HAP-1 (cell line): ENCODE measurements at places on chromosomes 1 and 21.

- no peak for DNase-seq
Measured at GRCh38 chr1:112099979-112100378, 110.5 kb upstream of the KCND3 start.

GRCh38 chr1:53431805-53432565, 27.2 kb upstream of the DMRTB1 start:
- DNase-seq, result no peak

DNA sequence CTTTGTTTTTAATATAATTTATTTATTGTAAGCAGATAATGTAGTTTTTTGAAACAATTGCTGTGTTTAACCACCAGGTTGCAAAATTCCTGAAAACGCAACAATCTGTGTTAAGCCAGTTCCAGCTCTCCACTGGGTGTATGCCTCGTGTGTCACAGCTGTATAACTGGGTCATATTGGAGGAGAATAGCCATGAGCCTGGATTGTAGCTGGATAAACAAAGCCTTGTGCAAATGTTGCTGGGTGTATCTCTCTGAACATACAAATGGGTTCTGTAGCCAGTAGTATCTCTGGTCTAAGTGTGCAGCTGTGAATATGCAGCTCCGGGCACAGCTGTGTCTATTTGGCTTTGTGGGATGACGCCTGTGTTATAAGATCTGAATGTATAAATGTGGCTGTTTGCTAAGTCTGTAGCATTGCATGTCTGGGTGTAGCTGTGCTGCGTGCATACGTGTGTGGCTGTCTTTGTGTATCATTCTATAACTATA, 2.8 kb downstream of the TCEA3 start:
- DNase-seq, result no peak

- no peak for DNase-seq
Measured at GRCh38 chr1:211833174-211833820, 2.7 kb upstream of the LPGAT1 start.

DNA sequence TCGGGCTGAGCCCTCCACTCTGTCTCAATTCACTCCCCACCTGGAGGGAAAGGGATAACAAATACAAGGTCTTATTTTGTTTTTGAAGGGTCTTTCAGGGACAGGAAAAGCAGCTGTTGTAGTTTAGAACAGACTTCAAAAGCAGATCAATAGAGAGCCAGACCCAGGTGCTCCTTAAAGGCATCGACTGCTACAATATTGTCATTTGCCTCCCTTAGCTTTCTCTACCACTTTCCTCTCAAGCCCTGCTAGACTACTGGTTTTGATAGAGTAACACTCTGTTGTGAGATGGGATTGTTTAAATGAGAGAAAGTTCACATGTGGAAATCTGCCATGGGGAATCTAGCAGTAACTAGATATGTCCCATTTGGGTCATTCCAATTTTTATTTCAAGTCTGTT, 24.0 kb downstream of the RGS7 start:
- DNase-seq, result no peak

GRCh38 chr1:247172996-247173395, 1.2 kb upstream of the ZNF124 start:
- DNase-seq, result no peak

DNA sequence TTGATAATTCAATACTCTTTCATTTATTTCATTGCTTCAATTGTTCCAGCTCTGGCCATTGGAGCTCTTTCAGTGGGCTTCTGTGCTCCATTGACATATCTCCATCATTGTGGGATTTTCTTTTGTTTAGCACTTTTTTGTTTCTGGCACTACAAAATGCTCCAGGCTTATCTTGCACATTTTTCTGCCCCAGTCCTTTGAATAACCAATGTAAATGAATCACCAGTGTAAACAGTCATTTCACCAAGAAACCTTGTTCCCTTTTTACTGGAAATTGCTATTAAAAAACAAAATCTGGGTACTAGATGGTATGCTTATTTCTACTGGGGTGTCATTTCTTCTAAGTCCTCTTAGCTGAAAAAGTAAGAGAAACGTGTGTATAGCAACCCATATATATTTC, 173.0 kb upstream of the LYPLAL1 start:
- DNase-seq, result peak; percentile 48

DNA sequence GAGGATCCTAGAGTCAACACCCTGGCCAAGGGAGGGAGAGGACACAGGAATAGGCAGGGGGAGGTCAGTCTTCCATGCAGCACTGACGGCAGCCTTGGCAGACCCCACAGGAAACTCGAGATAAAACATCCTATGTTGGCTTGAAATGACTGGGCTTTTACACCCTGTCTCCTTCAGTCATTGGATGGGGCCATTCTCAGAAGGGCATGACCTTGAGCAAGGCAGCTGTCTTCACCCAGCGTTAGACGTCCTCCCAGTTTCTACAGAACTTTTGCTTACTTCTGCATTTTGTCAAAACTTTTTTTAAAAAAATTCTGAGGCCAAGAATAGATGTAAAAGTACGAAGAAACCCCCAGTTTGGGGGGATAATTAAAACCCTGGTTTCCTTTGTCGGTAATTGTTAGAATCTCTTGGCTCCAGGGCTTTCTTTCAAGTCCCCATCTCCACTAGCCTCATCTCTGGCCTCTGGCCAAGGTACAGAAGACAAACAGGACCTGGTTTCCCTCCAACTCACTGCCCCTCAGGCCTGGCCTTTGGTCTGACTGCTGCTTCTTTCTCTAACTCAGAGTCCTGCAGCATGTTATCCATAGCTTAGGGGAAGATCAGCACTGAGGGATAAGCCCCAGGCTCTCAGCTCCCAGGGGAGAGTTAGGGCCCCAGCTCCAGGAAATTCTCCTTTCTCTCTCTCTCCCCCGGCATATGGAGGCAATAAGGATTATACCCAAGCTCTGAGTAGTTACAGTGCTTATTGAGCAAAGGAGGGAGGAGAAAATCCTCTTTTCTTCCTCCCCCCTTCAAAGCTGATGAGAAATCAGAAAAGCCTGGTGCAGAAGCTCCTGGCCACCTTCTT, 51.6 kb upstream of the KCND3 start:
- DNase-seq, result no peak

DNA sequence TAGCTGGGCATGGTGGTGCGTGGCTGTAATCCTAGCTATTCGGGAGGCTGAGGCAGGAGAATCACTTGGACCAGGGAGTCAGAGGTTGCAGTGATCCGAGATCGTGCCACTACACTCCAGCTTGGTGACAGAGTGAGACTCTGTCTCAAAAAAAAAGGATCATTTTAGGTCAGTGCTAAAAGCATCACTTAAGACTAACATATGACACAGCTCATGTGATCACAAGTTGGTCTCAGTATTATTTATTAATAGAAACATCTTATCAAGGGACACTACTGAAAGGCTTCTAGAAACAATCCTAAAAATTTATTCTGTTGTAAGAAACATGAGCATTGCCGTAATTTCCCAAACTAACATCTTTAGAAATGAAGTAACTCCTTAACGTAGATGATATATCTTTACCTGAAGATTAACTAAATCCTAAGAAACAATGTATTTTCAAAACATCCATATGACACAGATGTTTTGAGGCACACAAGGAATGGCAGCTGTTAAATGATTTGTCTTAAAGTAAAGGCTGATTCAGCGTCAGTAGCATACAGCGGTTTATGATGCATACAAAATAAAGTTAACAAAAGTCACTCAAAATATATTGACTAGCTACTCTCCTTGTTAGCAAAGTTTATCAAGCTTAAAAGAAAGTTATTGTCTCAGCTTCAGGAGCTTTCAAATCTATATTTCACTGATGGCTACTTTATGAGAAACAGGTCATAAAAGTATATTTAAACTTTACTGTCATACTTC, 2.6 kb downstream of the NIBAN1 start:
- no peak for DNase-seq

DNA sequence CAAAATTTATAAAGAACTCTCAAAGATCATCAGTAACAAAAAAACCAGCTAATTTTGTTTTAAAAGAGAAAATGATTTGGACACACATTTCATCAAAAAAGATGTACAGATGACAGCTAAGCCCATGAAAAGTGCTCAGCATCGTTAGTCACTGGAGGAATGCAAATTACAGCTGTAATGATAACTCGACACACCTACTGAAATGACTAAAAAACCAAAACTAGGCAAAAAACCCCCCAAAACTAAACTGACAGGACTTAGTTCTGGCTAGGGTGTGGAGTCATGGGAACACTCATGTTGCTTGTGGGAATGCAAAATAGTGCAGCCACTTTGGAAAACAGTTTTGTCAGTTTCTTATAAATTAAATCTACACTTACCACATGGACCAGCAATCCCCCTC, 59.5 kb downstream of the CNIH3 start:
- DNase-seq, result no peak

DNA sequence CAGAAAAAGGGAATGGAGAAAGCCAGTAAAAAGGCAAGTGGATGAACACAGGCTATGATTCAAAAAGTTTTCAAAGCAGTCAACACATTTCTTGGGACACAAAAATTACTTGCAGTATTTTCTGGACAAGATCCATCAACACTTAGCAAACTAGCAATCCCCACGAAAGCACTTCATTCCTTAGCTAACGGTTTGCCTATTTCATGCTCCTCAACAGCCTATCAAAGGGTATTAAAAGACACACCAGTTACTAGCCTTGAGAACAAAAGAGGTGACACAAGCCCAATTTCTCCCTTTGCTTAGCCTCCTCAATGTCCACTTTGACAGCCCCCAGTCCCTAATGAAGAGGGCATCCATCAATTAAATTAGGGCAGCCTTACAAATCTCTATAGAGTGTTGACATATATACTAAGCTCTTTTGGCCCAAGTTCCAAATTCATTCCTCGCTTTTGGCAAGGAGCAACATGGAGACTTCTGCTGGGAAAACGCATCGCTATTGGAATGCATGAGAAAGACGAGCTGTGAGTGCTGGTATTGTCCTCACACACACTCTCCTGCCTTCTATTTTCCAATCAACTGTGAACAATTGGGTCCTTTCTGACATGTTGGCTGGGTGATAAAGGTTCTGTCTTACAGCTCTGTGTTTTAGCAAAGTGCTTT, 180.0 kb downstream of the TNR start:
- DNase-seq, result no peak

GRCh38 chr1:76463278-76463677, 388.7 kb downstream of the ST6GALNAC3 start:
- no peak for DNase-seq

GRCh38 chr1:105655032-105655431, 1401.4 kb upstream of the PRMT6 start:
- no peak for DNase-seq

GRCh38 chr1:87170931-87171598, 157.6 kb upstream of the LMO4 start:
- DNase-seq, result no peak

- no peak for DNase-seq
Measured at GRCh38 chr1:115225993-115226685, 111.9 kb downstream of the NGF start.

DNA sequence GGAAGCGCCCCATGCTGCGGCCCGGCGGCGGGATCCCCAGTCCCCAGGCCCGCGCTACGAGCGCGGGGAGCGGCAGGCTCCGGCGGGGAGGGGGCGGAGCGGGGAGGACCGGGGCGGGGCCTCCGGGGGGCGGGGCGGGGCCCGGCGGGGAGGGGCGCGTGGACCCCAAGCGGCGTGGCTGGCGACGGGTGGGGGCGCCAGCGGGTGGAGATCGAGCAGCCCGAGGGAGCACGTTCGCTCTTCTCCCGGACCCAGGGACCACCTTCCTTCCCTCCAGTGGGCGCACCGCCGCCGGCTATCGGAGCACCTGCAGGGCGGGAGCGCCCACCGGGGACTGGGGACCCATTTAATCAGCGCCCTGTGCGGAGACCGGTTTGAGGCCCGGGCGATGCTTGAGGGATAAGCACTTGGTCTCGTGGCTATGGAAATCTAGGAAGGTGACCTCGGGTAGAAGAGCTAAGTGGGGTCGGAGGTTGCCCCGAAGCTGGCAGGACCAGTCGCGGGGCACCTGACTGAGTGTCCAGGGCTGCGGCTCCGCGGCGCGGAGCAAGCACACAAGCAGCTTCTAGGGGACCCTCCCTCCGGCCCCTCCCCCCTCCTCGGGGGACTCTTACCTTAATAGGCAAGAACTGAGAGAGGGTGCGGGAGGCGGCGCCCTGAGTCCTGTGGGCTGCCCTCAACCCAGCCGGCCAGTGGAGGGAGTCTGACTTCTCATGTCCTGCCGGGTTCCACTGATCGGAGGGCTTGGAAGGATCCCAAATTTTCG, at the start of gene TSPAN2:
Gene TSPAN2, minus strand, starts transcription at position 84 of the 766 bp plus-strand sequence. Its CDS starts 71 bp downstream, at position 13.
- peak; percentile 42 for DNase-seq

DNA sequence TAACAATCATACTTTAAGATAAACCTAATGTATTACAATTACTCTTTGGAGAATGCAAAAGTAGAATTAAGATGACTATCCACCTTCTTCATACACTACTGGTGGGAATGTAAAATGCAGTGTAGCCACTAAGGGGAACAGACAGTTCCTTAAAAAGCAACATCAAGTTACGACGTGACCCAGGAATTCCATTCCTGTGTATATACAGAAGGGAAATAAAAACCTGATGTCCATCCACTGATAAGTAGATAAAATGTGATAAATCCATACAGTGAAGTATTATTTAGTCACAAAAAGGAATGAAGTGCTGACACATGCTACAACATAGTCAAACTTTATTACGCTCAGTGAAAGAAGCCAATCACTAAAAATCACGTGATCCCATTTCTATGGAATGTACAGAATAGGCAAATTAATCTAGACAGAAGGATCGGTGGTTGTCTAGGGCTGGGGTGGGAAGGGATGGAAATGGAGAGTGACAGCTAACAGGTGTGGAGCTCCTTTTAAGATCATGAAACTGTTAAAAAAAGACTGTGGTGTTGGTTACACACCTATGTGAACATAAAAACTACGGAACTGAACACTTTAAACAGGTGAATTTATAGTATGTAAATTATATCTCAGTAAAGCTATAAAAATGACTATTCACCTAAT, 42.1 kb downstream of the NRIP1 start:
- no peak for DNase-seq

- DNase-seq, result no peak
Measured at GRCh38 chr1:165240492-165240891, 116.0 kb downstream of the LMX1A start.

DNA sequence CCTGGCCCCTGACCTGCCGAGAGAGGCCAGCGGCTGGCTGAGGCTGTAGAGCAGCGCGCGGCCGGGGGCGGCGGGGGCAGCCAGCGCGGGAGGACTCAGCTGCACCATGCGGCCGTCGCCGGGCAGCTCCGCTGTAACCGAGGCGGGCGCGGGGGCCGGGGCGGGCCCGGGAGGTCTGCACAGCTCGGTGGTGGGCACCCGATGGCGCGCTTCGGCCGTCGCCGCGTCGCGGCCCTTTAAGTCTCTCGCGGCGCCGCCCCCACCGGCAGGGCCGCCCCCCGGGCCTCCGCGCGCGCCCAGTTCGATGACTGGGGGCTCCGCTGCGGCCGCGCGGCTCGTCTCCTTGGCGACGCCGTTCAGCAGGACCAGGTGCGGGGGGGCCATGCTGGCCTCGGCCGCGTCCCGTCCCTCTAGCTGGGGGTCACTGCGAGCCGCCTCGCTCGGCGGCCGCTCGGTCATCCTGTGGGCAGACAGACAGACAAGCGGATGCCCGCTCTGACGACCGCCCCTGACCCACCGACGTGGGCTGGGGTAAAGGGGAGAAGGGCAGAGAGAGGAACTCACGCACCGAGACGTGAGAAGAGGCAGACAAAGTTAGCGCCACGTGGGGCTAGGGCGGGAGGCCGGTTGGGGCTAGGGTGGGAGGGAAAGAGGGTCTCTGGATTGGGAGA, 6.5 kb downstream of the TAL1 start:
- DNase-seq, result peak; percentile 50

- no peak for DNase-seq
Measured at GRCh38 chr21:44261675-44262295, at the start of gene DNMT3L. Gene DNMT3L (minus strand): TSS chr21:44261897. CDS start chr21:44261259, 638 bp downstream.

GRCh38 chr1:174219606-174220370, 60.5 kb downstream of the RABGAP1L start:
- DNase-seq, result no peak
